ENCODE measurements at places on chromosomes 16 and 17. TPM values are rescaled to one million over a fixed set of nuclear protein-coding genes. Genes with fewer than 3 reads are reported as not detected.

- peak; percentile 60 for DNase-seq
These were observed 1.5 kb downstream of the RRAD start for GRCh38 chr16:66923866-66924265.

Gene DHX58
- 18.5 TPM for total RNA-seq

Gene TBX4
- total RNA-seq: 0.59 TPM

Gene CUEDC1
- 22.4 TPM for total RNA-seq

- DNase-seq: peak; percentile 100
These were observed 10.3 kb upstream of the SAMD14 start for GRCh38 chr17:50139950-50140885.

DNA sequence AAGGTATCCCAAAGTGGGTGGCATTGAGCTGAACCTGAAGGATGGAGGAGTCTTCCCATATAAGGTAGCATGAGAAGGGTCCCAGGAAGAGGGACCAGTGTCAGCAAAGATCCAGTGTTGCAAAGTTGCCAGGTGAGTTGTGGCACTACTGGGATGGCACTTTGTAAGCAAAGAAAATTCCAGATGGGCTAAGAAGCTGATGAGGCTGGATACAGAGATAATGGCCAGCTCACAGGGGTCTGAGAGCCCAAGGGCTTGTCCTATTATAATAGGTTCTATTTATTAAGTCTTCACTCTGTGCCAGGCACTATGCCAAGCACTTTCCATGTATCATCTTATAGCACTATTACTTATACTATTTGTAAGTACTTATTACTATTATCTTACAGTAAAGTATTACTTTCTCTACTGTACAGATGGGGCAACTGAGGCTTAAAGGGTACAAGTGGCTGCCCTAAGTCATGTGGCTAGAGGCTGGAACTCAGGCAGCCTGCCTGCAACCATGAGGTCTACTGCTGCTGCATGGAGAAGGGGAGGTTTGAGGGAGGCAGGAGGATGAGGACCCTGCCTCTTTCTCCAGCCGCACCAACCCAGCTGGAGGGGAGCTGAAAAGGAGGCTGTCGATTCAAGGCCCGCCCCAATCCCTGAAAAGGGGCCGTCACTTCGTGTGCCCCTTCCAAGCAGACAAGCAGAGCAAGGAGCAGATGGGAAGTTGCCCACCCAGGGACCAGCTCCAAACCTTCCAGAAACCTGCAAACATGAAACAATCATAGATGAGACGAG, 86.5 kb downstream of the C16orf78 start:
- no peak for DNase-seq

GRCh38 chr17:74051348-74051747, 152.1 kb upstream of the RPL38 start:
- no peak for DNase-seq

DNA sequence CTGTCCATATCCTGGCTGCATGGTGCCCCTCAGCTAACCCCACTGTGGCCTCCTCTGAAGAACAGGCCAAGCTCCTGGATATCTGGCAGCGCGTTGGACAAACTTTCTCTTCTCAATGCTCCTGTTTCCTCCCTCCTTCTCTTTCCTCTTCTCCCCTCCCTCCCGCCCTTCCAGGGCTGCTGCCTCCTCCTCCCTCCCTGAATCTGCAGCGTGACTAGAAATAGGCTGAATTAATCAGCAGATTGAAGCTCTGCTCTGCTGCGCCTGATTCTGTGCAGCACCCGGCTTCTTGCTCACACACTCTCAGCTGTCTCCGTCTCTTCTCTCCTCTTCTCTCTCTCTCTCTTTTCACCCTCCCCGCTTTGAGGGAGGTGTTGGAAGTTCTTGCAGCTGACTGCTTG, 19.8 kb downstream of the TMEM94 start:
- peak; percentile 79 for DNase-seq

GRCh38 chr17:5686074-5686635, 101.8 kb upstream of the NLRP1 start:
- DNase-seq: no peak

DNA sequence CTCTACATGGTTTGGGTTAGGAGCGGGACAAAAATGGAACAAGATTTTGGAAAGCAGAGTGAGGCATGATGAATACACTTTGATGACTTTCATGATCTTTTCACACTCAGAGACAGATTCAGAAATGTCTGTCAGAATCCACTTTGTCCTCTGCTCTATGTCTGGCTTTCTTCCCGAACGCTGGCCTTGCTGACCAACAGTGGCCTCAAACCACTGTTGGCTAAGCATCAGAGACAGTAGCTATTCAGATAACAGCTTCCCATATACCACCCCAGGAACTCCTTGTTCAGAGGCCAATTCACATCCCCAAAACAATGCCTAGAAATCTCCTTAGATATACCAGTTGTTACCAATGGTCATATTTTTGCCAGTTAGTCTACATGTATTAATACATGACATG, 40.9 kb downstream of the FBXL20 start:
- DNase-seq: no peak

Gene TMEM235
- not detected for total RNA-seq

Gene SAMD14
- 2.7 TPM for total RNA-seq
